ENCODE measurements at places on chromosomes 6 and 20. TPM values are rescaled to one million over a fixed set of nuclear protein-coding genes. Genes with fewer than 3 reads are reported as not detected.

Gene ZSCAN23
- polyA plus RNA-seq: 3.8 TPM

Gene SPATS1
- not detected for polyA plus RNA-seq

Gene SLC22A3
- polyA plus RNA-seq: 0.03 TPM

Gene GPR63
- 0.94 TPM for polyA plus RNA-seq

Gene OVOL2
- not detected for polyA plus RNA-seq

Gene WFDC2
- not detected for polyA plus RNA-seq

Gene TMEM200A
- 70.5 TPM for polyA plus RNA-seq

Gene PRSS16
- 0.15 TPM for polyA plus RNA-seq

Gene GNAS-AS1
- polyA plus RNA-seq: 0.32 TPM

Gene ARMH2
- not detected for polyA plus RNA-seq

DNA sequence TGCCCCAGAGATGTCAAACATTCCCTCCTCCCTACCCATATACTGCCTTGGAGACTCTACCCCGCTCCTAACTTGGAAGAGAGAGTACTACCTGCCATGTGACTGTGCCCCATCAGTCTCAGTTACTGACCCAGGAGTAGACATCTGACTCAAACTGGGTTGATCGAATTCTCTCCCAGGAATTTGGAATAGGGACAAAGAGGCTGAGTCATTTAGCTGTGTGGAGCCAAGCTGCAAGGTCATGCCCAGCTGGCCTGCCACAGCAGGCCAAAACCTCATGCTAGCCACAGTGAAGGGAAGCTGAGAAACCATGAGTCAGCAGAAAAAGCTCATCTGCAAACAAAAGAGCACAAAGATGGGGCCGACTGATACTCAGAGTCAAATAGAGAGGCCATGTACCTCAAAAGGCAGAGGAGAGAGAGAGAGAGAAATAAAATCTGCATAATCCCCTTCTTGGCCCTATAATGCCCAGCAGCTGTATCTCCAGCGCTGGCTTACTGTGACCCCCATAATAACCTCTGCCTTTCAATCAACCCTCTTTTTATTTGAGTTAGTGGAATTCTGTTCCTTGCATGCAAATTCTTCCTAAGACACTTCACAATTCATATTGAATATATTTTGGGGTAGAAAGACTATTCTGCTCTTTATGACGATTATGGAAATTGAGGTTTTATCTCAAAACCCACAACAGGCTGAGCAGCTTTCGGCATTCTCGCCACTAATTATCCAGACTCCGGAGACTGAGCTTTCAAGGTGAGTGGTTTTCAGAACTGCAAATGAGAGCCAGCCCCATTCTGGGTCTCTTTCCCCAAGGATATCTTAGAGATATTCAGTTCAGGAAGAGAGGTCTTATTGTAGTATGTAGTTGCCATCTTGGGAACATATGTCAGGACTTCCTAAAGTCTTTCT lies 21.4 kb upstream of the AKIRIN2 start:
- DNase-seq: peak; percentile 98

DNA sequence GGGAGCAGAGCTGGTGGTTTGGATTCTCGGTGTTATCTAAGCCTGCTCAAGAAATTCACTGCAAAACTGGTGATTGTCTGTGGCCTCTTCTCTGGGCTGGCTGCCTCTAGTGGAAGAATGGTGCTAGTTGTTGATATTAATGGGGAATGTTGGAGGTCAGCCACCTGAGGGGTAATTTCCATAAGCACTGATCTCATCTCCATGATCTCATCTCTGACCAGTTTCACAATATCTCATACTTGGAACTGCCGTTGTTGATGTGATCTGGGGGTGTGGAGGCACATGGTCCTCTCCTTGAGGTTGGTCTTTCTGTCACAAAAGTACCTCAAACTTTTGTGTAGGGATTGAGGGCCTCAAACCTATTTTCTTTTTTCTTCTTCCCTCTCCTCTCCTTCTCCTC lies 102.6 kb downstream of the CD109 start:
- peak; percentile 96 for DNase-seq

GRCh38 chr20:33337531-33338165 lies 54.6 kb downstream of the BPIFB1 start:
- DNase-seq: no peak

DNA sequence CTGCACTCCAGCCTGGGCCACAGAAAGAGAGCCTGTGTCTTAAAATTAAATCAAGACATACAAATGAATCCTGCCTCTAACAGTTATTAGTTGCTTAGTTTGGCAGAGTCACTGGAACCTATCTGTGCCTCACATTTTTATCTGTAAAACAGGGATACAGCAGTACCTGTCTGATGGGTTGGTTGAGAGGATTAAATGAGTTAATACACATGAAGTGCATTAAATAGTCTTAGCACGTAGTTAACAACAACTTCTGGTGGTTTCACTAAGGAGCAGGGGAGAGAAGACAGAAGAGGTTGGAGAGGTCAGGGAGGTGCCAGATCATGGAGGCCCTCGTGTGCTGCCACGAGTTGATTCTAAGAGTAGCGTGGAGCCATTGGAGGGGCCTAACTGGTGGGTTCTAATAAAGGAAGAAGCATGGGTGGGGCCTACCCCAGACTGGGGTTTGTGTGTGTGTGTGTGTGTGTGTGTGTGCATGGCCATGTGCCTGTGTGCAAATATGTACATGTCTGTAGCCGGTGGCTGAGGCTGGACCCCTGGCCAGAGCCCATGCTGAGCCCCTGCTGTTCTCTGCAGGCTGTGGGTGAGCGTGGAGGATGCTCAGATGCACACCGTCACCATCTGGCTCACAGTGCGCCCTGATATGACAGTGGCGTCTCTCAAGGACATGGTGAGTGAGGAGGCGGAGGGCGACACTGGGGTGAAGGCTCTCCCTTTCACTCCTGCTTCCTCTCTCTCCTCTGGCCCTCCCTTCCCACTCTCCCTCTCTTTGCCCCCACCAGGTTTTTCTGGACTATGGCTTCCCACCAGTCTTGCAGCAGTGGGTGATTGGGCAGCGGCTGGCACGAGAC lies 9.1 kb downstream of the RBCK1 start:
- no peak for DNase-seq

GRCh38 chr6:73558624-73559398 lies 38.0 kb upstream of the EEF1A1 start:
- DNase-seq: no peak

DNA sequence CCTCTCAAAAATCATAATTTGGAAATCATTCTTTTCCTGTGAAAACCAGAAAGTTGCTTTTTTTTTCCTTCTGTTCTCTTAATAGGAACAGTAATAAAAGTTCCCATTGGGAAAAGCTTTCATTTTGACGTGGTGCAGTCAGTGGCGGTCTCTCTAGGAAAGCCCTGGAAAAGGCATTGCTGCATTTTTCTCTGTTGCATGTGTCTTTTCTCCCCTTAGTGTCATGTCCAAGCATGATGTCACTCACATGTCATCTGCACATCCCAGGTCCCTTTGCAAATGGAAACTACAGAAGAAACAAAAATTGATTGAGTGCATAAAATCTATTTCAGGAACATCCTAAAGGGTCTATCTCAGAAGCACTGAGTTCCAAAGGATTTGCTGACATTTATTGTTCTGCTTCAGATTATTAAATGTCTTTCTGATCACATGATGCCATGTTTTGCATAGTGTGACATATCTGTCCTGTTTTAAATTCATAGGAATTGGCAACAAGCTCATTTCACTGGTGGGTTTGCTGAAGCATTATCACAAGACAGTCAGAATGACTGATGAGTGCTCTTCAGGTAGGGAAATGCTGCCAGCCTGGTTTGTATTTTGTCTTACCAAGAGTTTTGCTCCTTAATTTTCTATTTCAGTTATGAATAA lies 208.7 kb downstream of the SOX4 start:
- DNase-seq: no peak

DNA sequence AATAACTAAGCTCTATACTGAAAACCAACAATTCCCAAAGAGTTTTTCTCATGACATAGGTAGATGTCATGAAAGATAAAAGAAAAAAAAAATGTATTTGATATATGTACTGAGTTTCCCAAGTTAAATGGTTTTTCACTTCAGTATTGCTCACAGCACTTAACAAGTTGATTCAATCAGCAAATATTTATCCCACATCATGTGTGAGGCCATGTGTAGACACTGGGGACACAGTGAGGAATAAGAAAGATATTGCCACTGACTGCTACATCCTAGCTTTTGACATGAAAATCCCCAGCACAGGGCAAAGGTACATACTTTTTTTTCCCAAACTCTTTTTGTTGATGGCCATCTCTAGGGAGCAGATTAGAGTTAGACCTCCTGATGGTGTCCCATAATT lies 25.3 kb downstream of the SPTLC3 start:
- no peak for DNase-seq

DNA sequence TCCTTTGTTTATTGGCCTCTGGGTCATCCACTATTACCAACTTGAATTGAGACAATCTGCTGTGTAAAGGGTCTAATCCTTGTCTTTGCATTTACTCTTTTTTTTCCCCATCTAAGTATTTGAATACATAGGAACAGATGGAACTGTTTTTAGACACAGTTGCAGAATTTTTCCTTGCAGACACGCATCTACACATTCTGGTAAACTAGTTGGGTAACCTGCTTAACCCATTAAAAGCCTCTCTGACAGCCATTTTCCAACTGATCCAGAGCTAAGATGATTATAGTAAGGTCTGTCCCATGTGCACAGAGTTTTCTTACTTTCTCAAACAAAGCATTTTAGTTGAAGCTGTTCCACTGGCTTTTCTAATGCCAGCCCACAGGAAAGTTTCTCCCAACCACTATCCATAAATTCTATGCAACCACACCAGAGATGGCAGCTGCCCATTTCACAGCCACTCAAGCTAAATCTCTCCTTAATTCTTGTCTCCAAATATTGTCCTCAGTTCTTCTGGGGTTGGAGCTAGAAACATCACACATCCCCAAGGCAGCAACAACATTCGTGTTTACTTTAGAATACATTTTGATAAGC lies 492.1 kb downstream of the MAFB start:
- no peak for DNase-seq

DNA sequence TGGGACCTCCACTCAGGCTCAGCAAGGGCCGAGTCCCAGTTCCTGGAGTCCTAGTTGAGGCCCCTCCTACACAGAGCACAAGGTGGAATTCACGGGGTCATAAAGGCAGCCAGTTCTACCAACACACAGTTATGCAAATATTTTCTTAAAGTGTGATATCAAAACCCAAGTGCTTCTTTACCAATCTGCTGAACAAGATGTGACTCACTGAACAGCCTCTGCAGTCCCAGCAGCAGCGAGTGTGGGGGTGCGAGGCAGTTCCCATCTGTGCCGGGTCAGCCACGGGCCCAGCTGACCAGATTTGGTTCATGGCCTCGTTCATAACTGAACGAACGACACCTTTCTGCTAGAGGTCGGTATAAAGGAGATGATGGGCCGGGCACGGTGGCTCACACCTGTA lies 4.5 kb upstream of the TCEA2 start:
- DNase-seq: peak; percentile 76

DNA sequence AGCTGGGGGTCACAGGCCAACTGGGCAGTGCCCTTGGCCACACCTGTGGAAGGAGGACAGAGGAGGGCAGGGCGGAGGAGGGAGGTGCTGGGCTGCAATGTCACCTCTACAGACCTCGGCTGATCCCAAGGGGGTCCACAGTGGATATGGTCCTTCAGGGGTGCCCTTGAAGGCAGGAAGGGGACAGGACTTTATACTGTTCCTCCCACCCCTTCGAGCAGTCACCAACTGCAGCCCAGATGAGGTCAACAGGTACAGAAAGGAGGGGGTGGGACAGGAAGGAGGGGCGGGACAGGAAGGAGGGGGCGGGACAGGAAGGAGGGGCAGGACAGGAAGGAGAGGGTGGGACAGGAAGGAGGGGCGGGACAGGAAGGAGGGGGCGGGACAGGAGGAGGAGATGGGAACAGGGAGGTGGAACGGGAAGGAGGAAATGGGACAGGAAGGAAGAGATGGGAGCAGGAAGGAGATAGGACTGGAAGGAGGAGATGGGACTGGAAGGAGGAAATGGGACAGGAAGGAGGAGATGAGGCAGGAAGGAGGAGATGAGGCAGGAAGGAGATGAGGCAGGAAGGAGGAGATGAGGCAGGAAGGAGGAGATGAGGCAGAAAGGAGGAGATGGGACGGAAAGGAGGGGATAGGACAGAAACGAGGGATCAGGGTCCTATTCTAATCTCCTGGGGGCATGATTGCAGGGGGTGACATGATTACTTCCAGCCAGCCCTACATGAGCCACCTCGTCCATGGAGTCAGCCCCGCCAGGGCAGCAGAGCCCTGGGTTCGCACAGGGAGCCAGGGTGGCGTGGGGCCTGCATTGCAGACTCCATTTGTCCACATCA lies 19.4 kb upstream of the MRGBP start:
- no peak for DNase-seq

DNA sequence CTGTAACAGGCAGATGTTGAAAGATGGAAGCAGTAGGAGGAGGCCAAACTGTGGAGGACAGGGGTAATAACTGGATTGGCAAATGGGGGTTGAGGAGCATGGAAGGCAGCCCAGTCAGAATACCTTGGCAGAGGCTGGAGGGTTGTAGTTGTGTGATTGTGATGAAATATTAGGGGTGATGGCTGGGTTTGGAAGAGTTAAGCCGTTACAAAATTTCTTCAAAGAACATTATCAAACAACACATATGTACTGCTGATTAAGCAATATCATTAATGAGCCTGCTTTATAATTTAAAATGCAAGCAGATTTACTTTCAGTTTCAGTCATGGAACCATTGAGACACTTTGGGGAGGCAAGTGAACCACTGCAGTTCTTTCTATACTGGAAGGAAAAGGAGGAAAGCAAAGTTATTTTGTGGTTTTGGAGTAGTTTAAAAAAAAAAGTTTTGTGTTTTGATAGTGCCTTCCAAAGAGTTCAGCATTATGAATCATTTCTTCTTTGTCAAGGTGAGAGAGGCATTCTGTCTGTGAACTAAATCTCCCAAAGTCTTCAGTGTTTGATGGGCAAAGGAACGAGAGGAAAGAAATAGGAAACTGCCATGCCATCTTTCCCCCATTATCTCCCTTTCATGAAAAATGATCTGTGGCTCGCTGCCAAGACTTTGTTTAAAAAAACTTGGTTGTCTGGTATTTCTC lies 20.7 kb downstream of the FOXO3 start:
- peak; percentile 98 for DNase-seq

- DNase-seq: no peak
Observed at GRCh38 chr6:160146454-160147145, 25.0 kb downstream of the SLC22A1 start.

- no peak for DNase-seq
Observed at GRCh38 chr6:20582586-20583443, 48.6 kb downstream of the CDKAL1 start.

DNA sequence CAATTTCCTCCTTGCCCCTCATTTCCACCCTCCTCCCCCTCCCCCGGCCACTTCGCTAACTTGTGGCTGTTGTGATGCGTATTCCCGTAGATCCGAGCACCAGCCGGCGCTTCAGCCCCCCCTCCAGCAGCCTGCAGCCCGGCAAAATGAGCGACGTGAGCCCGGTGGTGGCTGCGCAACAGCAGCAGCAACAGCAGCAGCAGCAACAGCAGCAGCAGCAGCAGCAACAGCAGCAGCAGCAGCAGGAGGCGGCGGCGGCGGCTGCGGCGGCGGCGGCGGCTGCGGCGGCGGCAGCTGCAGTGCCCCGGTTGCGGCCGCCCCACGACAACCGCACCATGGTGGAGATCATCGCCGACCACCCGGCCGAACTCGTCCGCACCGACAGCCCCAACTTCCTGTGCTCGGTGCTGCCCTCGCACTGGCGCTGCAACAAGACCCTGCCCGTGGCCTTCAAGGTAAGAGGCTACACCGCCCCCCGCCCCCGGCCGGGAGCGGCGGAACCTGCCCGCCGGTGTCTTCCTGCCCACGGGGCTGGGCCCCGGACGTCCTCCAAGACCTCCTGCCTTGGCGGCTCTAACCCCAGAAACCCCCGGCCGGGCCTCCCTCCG lies 44.9 kb upstream of the SUPT3H start:
- peak; percentile 69 for DNase-seq

All from fibroblast of lung (primary cell).